ENCODE measurements at places on chromosomes 7 and 10.

DNA sequence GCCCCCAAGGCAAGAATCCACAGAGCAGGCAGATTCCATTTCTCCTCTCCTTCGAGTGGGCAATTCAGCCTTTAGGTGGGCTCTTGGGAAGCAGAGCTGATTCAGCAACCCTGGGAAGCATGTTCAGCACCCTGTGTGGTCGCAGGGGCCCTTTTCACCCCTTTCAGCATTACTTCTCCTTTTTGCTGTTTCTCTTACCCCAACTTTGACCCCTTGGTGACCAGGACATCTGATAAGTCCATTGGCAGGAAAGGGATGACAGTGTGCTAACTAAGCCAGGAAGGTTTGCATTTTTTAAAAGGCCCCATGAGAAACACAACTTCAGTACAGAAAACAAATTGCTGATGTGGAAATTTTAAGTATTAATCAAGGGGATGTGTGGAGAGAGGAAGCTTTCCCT, 283.7 kb upstream of the NRP1 start:
- no peak for DNase-seq

DNA sequence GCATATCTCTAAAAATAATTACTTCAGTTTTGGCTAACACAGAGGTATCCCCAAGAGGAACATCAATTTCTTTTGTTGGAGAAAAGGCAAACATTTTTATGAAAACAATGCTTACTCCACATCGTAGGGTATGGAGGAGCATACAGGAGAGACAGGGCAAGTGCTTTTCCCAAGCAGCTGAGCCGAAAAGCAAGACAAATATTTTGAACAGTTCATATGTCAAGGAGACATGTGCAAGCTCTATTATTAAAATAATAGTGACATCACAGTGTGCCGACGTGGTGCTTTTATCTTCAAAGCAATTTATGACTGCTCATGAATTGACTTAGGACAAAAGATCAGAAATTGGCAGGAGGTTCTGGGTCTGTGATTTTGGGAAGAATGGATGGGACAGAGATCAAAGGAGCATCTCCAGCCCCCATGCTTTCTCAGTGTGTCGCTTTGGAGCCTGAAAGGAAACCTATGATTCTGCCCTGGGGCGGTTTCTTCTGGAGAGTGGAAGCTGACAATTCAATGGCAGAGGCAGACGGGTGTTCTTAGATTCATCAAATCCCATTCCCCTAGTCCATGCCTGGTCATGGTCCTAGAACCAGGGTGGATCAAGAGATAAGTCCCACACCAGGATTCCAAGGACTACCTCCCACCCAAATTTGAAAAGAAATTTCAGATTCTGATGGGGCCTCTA, 97.1 kb downstream of the JCAD start:
- no peak for DNase-seq

- DNase-seq: no peak
These were observed 110.9 kb downstream of the SGMS1 start for GRCh38 chr10:50512743-50513416.

DNA sequence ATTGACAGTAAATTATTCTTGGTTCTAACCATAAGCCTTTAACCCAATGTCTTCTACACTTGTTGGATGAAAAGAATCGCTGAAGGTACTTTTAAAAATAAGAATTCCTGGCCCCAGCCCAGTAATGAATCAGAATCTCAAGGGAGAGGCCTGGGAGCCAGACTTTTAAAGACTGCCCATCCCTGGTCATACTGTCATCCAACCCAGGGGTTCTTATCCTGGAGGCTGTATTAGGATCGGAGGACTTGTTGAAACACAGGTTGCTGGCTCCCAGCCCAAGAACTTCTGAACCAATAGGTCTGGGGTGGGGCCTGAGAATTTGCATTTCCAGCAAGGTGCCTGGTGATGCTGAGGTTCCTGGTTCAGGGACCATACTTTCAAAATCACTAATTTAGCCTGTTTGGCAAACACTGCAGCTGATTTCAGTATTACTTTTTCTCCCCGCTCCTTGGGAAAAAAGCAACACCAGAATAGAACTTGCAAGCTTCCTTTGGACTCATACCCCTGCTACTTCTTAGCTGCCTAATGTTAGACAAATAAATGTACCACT, 79.5 kb upstream of the FAM133B start:
- no peak for DNase-seq

DNA sequence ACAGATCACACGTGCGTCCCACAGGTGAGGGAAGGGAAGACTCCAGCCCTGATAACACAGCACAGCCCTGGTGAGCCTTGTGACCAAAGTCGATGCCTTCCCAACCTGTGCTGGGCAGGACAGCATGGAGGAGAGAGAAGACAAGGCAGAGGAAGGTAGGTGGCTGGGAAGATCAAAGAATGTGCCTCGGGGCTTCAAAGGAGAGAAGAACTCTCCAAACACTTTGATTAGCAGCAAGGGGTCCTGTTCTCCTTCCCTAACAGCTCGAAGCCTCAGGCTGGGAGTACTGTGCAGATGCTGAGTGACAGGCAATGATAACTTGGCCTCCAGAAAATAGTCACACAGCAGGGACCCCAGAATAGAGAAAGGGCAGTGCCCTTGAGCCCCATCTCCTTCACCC, 288.5 kb downstream of the TCERG1L start:
- no peak for DNase-seq

DNA sequence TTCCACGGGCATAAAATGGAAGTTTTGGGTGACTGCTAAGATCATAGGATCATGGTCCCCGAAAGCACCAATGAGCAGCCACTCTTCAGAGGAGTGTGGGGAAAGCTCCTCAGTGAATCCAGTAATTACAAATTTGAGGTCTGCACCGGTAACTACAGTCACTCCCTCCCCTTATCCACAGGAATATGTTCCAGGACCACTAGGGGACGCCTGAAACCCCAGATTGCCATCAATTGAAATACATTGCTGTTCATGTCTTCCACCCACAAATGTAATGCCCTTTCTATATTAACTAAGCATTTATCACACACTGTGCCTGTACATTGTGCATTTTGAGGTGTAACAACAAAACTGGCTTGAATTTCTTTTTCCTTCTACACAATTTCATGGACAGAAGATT, 447.9 kb upstream of the PFKP start:
- DNase-seq: no peak

GRCh38 chr7:42677751-42678699, 233.8 kb downstream of the C7orf25 start:
- no peak for DNase-seq

DNA sequence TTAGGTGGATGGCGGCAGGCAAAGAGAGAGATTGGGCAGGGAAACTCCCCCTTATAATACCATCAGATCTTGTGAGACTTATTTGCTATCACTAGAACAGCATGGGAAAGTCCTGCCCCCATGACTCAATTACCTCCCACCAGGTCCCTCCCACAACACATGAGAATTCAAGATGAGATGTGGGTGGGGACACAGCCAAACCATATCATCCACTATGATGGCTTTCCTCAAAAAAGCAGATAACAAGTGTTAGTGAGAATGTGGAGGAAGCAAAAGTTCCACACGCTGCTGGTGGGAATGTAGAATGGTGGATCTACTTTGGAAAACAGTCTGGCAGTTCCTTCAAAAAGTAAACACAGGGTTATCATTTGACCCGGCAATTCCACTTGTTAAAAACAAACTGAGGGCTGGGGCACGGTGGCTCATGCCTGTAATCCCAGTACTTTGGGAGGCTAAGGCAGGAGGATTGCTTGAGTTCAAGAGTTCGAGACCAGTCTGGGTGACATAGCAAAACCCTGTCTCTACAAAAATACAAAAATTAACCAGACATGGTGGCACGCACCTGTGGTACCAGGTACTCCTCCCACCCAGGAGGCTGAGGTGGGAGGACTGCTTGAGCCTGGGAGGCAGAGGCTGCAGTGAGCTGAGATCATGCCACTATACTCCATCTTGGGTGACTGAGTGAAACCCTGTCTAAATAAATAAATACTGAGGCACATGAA, 161.4 kb upstream of the EEPD1 start:
- no peak for DNase-seq

DNA sequence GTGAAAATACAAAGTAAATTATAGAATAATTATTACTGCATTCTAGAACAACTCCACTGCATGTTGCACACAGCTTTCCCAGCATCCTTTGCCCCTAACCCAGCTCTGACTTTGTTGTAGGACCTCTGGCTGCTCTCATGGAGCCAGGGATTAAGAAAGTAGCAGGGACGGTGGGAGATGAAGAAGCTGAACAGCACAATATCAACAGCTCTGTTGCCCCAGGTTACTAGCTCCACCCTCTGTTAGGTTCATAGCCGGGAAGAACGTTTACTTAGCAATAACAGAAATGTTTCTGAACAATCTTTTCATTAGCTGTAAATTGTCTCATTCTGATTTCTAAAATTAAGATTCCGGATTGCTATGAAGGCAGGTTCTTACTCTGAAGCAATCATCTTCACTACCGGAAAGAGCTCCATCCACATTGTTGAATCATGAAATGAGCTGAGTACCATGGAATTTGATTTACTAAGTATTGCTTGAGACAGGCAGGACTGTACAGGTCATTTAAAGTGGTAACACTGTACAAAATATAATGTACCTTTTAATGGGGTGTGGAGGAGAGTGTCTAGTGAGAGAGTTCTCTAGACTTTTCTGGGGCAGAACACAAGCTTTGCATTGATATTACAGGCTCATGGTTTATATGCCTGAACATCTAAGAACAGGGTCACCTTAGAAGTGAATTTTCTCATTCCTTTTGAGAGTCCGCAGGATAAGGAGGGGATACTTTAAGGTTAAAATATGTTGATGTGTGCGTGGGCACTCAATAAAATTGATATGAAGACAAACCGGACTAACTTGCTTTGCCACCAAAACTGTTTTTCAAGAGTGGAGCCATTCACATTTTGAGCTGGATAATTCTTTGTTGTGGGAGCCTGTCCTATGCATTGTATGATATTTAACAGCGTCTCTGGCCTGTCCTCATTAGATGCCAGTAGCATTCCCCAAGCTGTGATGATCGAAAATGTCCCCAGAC, 20.8 kb upstream of the RAB18 start:
- no peak for DNase-seq

- no peak for DNase-seq
These were observed 817.5 kb downstream of the NXPH1 start for GRCh38 chr7:9250876-9251275.

DNA sequence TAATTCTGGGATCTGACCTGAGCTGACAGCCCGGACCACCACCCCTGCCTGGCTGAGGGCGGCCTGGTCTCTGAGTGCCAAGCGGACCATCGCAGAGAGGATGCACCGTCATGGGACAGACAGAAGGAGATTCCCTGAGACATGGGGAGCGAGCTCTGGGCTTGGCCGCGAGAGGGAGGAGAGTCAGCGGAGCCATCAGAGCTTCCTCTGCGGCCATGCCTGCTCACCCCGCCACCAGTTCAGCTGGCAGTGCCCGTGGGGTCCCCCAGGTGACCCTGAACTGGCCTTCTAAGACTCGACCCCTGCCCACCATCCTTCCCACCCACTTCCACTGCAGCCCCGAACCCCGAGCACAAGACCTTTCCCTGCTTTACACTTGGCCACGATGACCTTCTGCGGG, 152.8 kb downstream of the TCERG1L start:
- no peak for DNase-seq

GRCh38 chr7:41163991-41164390, 538.9 kb downstream of the INHBA start:
- DNase-seq: no peak

DNA sequence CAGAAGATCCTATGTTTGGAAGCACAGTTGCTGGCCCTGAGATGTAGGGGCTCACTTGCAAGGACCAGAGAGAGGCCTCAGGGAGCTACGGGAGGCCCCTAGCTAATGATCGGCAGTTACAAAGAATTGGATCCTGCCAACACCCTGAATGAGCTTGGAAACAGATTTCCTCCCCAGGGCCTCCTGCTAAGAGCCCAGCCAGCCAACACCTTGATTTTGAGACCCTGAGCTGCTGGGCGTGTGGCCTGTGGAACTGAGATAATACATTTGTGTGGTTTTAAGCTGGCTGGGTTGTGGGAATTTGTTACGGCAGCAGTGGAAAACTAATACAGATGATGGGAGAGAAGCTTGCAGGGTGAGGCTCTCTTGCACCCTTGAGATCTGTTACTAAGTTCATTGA, 3.9 kb downstream of the DOCK1 start:
- no peak for DNase-seq

DNA sequence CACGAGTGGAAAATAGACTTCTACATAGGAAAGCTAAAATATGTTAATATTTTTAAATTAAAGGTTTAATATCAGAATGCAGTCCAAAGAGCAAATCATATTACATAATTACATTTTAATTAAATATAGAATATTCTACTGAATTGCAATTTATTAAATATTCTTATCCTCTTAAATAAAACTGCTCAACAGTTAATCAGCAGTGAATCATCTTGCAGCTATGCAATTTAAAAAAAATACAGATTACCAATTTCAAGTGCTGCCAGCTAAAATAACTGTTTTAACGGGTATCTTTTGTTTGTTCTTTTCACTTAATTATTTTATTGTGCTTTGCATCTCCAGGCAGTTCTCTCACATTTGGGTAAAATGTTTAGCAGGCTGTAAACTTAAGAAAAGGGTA, 82.2 kb downstream of the ZNRF2 start:
- DNase-seq: no peak

DNA sequence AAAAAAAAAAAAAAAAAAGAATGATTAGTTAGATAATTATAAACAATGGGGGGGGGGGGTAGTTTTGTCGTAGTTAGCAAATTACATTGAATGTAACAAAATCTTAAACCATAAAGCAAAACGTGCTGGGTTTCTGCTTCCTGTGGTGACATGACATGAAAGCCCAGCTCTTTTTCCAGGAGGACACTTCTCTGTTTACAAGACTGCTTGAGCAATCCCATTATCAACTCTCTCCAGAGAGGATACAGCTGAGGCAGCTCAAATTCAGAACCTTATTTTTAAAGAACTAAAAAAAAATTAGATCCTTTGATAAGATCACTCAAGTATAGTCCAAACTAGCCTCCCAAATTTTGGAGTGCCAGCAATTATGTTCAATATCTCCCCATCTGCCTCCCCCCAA, 58.6 kb downstream of the ADRB1 start:
- no peak for DNase-seq

- DNase-seq: no peak
These were observed 35.5 kb upstream of the DGKI start for GRCh38 chr7:137882261-137882668.

- no peak for DNase-seq
These were observed 3.4 kb downstream of the BAG3 start for GRCh38 chr10:119654540-119654939.

- DNase-seq: peak; percentile 23
These were observed 141.2 kb downstream of the MLLT10 start for GRCh38 chr10:21675157-21675796.

GRCh38 chr7:157011333-157012112, 1.1 kb upstream of the MNX1 start:
- DNase-seq: no peak

GRCh38 chr7:35467456-35467978, 213.6 kb upstream of the TBX20 start:
- no peak for DNase-seq

GRCh38 chr10:102769375-102770107, 25.8 kb downstream of the WBP1L start:
- DNase-seq: no peak
